Naive thymus-derived CD4-positive, alpha-beta T cell (primary cell): ENCODE measurements at places on chromosomes 5 and 9. TPM values are rescaled to one million over a fixed set of nuclear protein-coding genes. Genes with fewer than 3 reads are reported as not detected.

NXNL2 gene
- not detected for total RNA-seq

PNPLA7 gene
- total RNA-seq = 28.2 TPM

MCC gene
- 1.1 TPM for total RNA-seq

ZBED3 gene
- total RNA-seq = 0.36 and 0.56 TPM in 2 replicates

SPINK4 gene
- not detected for total RNA-seq

MELK gene
- total RNA-seq = 0.22 TPM

GDF9 gene
- 1.6 TPM for total RNA-seq

DNA sequence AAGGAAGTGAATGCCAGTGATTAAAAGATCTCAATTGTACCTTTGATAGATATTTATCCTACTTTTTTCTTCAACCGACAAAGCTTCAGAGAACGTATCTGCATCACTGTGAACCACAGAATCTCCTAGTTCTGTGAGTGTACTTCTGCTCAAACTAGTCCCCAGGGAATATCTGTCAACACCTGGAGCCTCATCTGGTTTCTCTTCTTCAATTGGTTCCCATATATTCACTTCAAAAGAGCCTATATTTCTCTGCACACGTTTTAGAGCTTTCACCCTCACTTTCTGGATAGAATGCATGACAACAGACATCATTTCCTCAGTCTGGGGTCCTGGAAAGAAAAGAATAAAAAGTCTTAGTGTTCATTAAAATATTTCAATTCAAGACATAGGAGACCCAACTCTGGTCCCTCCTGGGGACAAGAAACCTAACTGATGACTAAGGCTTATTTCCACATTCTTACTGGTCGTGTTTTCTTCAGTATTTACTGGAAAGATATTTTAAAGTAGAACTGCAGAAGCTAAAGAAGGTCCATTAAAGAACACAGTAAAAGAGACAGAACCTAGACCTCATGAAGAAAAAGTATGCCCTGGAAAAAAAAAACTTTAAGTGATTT, 64.3 kb downstream of the CPLANE1 start:
- DNase-seq = no peak

GRCh38 chr5:101942321-101942882, 353.7 kb downstream of the SLCO4C1 start:
- no peak for DNase-seq

DNA sequence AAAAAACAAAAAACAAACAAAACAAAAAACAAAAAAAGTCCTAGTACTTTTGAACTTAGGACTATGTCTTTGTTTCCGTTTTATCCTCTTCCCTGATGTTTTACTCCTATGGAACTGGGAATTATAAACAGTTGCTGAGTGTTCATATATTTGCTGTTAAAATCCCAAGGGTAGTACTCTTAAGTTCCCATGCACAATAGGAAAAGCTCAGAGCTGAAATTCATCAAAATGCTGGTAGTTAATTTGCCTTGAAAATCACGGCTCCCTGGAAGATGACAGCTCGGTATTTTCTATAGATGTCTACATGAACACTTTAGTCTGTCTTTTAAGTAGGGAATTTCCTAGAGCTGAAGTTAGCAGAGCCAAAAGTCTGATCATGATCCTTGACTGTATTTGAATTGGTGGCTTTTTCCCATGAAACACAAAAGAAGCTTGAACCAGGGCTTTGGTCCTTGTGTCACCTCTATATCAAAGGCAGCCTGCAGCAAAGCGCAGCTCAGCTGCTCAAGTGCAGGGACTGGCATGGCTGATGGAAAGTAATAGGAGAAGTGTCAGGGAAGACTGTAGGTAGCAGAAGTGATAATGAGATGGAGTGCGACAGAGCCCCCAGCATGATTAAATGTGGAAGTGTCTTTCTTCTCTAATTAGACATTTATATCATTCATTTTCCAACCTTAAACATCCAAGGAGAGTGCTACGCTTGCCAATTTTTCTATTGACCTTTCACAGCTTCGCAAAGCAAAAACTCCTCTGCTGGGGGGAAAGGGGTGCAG, 310.9 kb downstream of the TRIM36 start:
- DNase-seq = no peak

GRCh38 chr5:161414896-161415295, 131.6 kb downstream of the GABRB2 start:
- no peak for DNase-seq

GRCh38 chr5:150211156-150212030, 21.5 kb downstream of the SLC6A7 start:
- no peak for DNase-seq
